SJSA1 (cell line): ENCODE measurements at places on chromosomes 13 and 19. TPM values are rescaled to one million over a fixed set of nuclear protein-coding genes. Genes with fewer than 3 reads are reported as not detected.

The C5AR1 gene
- total RNA-seq, result not detected in 2 replicates

The MEIOSIN gene
- not detected in 2 replicates for total RNA-seq

The SOX1 gene
- not detected in 2 replicates for total RNA-seq

The TMIGD2 gene
- total RNA-seq, result not detected in 2 replicates

The PGLYRP1 gene
- total RNA-seq, result not detected in 2 replicates

The TSHZ3 gene
- 4.2 and 8.3 TPM in 2 replicates for total RNA-seq

GRCh38 chr19:18435842-18436670 is 1.9 kb downstream of the ISYNA1 start:
- no peak for DNase-seq

DNA sequence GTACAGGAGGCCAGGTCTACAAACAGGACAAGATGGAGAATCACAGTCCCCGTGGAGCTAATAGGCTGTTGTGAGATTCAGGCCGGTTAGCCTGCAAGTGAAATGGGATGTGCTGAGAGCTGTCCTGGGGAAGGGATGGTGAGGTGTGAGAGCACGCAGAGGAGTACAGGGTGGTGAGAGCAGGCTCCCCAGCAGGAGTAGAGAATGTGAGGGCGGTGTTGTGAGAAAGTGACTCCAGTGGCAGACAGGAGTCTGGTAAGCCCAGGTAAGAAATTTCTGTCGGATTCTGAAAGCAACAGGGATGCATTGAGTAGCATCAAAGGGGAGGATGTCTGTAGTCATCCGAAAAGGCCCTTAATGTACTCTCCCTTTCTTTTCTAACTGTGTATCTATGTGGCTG is 50.7 kb upstream of the GPR183 start:
- DNase-seq, result no peak

DNA sequence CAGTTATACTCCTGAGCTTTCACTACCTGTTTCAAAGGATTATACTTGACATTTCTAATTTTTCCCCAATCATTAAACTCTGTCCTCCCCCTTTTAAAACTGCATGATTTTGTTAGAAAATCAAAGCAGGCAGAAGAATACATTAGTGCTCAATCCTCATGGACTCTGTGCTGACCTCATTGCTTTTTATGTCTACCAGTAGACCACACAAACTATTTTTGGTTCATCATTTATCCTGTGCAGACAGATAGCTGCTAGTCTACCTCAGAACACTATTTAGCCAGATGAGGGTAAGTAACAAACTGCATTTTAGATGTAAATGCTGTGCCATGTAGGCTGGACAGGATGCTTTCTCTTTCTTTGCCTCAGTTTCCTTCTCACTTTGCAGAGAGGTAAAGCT is 235.9 kb downstream of the DCT start:
- no peak for DNase-seq

- no peak for DNase-seq
Observed at GRCh38 chr13:87889254-87889653, 218.1 kb downstream of the SLITRK5 start.

GRCh38 chr19:48716562-48717291 is 2.8 kb downstream of the MAMSTR start:
- DNase-seq, result no peak

- peak; percentile 92 for DNase-seq
Observed at GRCh38 chr19:782185-782877, 14.9 kb upstream of the PTBP1 start.

DNA sequence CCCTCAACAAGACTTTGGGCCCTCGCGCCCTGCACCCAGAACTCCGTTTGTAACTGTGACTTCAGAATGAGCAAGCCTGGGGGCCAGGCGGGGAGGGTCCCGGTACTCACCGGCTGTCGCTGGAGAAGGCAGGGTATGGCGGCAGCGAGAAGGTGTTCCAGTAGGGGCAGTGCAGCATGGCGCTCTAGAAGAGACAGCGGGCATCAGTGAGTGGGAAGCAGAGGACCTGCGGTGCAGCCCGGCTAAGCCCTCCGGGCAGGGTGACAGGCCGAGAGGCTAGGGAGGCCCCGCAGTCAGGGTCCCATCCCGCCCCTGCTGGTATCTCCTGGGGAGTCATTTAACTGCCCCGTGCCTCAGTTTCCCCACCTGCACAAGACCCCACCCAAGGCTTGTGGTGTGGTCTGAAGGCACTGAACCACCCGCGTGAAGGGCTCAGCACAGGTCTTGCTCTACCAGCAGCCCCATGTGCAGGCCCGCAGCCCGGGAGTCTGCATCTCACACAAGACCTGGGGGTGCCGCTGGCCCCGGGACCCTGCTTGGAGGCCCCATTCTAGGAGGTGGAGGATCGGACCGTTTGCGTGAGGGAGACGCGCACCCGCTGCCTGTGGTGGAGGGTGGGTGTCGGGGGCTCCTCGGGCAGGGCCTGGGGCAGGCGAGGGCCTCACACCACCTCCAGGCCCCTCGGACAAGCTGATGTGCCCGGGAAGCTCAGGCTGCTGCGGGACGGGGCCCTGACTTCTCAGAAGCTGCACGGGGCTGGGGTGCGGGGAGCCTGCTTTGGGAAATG is 24.6 kb downstream of the SBNO2 start:
- no peak for DNase-seq

DNA sequence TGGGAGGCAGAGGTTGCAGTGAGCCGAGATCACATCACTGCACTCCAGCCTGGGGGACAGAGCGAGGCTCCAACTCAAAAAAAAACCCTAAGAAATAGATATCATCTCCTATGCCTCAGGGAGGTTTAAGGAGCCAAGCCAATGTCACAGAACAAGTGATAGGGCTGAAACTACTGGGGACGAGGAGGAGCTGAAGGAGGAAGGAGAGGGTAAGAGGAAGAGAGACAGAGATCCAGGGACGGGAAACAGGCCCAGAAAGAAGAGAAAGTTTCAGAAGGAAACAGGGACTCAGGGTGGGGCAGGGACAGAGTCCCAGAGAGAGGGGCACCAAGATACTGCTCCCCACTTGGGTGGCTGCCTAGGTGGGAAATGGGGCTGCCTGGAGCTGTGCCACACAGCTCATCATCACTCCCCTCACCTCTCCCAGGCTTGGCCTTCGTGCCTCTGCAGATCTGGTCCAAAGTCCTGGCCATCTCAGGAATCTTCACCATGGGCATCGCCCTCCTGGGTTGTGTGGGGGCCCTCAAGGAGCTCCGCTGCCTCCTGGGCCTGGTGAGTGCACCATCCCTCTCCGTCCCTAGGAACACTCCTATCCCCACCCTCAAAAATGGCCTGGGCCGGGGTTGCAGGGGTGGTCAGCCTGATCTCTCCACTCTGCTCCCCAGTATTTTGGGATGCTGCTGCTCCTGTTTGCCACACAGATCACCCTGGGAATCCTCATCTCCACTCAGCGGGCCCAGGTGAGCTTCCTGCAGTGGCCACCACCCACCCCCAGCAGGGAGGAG is 1.5 kb downstream of the CD37 start:
- no peak for DNase-seq

DNA sequence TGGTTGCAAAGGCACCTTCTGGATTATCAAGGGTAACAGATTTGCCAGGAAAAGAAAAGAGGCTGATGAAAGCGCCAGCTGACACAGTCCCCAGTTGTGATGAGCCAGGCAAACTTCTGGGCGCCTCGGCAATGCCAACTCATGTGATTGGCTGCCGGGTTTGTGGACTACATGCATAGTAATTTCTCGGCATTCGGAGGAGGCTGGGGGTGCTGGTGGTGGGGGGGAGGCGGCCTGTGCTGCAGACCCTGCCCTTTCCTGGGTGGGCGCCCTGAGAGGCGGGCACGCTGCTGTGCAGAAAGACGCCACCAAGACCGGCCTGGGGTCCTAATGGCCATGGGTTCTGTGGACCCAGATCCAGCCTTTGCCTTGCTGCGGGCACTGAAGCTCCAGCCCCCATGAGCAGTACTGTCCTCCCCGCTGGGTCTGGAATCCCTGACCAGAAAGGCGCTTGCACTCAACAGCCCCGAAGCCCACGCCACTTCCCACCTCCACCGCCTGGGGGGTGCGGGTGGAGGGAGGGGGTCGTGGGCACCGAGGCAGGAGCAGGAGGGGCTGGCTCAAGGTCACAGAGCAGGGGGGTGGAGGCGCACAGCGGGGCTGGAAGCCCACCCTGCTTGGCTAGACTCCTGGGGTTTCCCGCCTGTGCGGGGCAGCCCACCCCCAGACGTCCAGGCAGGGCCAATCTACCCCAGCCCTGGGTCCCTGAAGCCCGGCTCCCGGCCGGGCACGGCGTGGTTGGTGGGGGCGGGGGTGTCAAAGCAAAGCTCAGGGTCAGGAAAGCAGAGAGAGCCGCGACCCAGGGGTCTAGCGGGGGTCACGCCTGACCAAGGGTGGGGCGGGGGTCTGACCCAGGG is 1.0 kb downstream of the DIRAS1 start:
- DNase-seq, result peak; percentile 47

DNA sequence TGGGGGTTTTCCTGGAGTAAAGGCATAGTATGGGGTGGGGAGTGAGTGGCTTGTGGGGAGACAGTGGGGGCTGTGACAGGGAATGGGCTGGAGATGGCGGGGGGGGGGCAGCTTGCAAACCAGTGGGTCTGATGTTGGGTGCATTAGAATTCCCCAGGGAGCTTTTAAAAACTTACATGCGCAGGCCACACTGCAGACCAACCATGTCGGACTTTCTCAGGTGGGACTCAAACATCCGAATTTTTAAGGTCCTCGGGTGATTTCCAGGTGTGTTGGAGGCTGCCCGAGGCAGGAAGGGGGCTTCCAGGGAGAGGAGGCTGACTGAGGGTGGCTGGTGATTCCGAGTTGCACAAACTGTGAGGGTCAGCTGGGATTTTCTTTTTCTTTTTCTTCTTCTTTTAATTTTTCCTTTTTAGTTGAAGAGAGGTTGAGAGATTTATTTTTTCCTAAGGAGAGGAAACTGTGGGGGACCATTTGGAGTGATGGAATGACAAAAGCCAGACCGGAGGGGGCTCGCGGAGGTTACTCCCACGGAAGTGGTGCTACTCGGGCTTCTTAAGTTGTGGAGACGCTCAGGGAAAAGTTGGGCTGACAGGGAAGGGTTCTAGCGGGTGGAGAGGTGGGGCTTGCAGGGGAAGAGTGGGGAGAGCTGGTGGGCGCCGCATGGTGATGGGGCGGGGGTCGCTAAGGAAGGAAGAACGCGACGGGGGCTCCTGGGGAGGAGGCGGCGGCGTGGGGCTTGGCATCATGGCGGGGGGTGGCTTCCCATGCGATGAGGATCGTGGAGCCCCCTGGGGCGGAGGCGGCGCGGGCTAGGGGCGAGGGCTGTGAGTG is 997 bp upstream of the CACNG8 start:
- DNase-seq, result no peak

GRCh38 chr19:31058676-31059340 is 290.4 kb downstream of the TSHZ3 start:
- no peak for DNase-seq

DNA sequence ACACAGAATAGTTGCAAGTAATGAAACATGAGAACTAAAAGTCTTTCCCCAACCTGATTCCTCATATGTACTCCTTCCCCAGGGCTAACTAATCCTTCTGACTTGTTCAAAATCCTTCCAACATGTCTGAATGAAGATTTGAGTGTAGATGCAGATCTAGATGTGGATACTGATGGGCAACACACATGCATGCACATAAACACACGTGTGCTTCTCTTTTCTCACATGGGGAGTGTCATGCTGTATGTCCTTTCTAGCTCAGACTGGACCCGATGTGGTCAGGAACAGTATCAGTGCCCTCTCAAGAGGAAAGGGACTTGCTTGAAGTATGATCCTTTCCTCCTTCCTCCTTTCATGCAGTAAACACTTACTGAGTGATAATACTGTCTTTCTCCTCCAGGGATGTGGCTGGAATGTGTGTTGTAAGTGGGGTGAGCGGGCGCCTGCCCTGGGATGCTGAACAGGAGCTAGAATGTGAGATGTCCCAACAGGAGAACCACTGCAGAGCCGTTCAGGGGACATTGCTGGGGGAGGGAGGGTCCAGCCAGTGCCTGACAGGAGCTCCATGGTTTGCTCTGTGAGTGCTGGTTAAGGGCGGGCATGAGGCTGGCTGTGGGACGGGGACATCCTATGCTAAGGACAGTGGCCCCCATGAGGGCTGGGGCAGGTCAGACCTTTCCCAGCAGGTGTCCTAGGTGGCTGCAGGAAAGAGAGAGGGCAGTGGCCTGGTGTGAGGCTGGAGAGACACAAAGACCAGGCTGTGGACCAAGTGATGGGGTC is 146.9 kb downstream of the TEX29 start:
- DNase-seq, result no peak

DNA sequence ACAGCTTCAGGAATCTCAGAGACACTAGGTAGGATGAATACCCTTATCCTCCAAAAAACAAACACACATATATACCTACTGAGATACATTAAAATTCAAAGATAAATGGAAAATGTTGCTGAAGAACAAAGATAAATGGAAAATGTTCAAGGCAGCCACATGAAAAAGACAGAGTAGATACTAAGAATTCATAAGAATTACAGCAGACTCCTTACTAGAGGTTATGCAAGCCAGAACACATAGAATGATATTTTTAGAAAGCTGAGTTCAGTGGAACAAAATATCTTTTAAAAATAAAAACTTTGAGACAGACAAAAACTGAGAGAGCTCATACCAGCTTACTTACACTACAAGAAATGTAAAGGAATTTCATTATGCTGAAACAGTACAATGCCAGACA is 35.6 kb downstream of the UCHL3 start:
- DNase-seq, result no peak

DNA sequence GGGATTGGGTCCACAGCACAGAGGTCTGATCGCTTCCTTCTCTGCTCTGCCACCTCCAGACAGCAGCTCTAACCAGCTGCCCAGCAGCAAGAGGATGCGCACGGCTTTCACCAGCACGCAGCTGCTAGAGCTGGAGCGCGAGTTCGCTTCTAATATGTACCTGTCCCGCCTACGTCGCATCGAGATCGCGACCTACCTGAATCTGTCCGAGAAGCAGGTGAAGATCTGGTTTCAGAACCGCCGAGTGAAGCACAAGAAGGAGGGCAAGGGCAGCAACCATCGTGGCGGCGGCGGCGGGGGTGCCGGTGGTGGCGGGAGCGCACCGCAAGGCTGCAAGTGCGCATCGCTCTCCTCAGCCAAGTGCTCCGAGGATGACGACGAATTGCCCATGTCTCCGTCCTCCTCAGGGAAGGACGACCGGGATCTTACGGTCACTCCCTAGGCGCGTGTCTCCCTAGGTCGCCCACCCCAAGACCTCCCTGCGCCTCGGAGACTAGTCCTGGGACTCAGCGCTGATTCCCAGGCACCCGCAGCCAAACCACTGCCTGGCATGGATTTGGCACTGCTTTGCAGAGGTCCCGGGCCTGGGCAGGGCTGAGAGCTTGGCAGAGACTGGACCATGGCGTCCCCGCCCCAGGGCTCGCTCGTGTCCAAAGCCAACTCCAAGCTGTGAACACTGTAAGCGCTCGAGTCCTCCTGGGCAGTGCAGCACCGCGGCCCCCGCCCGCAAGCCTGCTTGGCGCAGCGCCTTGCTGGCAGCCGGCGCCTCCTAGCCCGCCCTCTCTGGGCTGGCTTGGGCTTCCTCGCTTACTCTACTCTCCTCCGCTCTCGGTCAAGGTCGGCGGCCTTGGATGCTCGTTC is 1.5 kb downstream of the GSX1 start:
- DNase-seq, result no peak

DNA sequence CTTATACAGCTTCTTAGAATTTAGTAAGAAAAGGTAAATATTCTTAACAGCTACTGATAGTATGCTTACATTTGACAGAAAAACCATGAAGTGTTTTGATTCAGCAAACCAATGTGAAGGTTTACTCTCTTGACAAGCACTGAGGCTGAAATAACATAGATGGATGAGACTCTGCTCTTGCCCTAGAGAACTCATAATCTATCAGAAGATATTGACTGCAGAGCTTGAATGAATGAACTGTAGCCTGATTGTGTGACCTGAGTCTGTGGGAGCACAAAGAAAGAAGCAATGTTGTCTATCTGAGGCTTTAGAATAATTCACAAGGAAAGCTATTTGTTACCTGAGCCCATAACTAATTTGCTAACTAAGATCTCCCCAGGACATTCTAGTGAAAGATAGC is 1235.3 kb downstream of the OLFM4 start:
- DNase-seq, result no peak
